ENCODE measurements at places on chromosomes 7 and 10.

DNA sequence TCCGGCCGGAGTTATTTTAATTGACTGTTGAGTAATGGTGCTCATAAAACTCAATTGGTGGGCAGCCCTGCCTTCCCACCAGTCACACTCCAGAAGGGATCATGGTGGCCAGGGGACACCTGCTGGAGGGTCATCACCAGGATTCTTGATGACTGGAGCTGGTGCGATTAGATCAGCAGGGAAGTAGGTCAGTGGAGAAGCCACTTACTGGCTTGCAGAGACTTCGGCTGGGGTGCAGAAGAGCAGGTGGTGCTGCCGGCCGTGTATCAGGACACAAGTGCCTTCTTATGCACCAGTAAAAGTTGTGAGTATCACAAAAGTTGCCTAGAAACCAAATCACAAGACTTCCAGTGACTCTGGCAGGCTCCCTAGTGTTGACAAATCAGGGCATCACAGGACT, 82.6 kb upstream of the CHCHD3 start:
- DNase-seq: no peak

DNA sequence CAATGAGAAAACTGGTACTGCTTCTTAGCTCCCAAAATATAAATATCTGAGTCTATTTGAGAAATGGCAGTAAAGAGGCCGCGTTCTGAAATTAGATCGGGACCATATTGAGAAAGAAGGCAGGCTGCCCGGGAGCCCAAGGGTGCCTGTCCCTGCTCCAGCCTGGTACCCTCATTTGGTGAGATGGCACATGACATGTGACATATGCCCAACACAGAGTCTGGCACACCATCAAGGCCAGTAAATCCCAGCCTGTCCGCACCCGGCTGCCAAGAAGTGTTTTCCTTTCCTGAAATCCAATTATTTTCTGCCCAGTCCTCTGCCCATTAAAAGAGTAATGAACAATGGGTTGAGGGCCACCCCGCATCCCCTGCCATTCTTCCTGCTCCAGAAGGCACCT, 66.4 kb downstream of the CDH23 start:
- DNase-seq: no peak

DNA sequence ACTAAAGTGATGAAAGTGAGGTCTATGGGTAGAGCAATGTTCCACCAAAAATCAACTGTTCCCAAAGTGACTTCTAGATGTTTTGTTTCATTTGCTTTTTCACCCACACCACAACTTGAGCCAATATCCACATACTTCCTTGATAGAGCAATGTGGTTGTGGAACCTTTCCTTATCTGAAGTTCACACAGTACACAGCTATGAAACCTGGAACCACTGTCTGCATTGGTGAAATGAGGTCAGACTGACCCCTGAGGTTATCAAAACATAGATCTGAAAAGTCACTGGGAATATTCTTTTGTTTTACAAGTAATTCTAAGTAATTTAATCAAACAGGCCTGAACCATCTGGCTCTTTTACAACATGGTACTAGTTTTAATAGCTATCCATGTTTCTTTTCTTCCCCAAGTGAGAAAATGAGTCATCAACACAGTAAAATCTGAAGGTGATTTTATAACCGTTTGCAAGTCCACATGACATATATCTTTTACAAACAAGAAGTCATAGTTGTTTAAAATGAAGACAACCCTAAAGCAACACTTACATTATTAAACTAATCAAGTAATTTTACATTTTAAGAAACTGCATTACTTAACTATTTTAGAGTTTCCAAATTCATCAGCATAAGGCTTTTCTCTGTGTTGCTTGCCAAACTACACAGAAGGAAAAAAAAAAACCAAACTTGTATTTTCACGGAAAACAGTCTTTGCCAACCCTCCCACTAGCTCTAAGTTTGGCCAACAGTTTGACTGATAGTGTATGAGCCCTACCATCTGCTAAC, 80.3 kb downstream of the LRRC17 start:
- DNase-seq: no peak

DNA sequence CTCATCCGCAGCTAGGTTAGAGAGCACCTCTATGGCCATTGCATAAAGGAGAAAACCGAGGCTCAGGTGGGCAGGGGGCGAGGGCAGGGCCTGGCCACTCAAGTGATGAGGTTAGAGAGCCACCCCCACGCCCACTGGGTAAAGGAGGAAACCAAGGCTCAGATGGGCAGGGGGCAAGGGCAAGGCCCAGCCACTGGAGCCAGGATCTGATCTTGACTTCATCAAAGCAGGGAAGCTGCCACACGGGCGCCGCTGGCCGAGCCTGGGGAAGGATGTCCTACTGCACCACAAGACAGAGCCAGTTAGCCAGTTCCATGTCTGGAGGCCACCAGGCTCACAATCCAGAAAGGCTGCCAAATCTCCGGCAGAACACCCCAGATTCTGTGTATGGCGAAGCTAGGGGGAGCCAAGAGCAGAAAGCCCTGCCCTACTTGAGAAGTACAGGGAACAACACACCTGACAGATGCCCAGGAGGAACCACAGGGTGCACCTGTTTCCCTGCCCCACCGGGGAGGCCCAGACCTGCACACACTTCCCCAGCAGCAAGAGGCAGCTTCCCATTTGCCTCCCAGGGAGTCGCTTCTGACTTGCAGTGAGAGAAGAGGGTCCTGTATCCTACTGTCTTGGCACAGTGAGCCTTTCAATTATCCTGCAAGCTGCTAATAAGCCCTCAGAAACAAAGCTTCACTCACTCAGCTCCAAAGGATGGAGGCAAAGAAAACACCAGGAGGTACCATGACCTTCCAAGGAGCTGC, 101.9 kb downstream of the TNS3 start:
- no peak for DNase-seq

- no peak for DNase-seq
Measured at GRCh38 chr7:157574120-157574825, 237.5 kb downstream of the DNAJB6 start.

DNA sequence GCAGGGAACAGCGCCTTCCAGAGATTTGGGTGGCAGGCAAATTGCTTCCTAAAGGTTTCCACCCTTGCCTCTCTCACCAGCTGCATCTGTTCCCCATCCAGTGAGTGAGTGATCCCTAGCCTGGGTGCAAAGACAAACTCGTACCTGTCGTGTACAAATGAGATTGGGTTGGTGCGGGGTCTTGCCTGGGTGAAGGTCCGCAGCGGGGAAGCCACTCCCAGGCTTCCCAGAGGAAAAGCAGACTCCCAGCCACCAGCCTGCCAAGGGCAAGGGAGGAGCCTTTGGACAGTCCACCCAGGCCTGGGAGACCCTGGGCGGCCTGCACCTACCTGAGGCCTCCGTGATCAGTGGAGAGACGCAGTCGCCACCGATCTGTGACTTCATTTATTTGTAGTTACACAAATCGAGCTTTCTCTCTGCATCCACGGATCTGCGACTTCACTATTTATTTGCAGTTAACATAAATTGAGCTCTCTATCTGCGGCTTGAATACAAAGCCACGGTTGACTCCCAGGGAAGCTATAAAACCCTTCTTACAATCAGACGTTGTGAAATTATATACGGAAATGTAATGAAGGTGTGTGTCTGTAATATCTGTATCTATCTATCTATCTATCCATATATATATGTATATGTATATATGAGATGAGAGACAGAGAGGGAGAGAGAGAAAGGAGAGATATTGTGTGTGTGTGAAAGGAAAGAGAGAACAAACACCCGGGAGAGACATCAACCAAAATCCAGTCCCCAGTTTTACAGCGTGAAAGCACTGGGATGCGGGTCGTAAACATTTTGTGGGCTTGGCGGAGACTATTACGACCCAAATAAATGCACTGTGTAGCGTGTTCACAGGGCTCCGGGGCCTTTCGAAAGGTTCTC, 3.0 kb upstream of the HOXA7 start:
- peak; percentile 31 for DNase-seq

- no peak for DNase-seq
Measured at GRCh38 chr7:117061751-117062150, 108.5 kb downstream of the ST7 start.

- DNase-seq: no peak
Measured at GRCh38 chr10:125984865-125985495, 88.6 kb downstream of the FANK1 start.

GRCh38 chr7:86785641-86786040, 141.9 kb downstream of the GRM3 start:
- no peak for DNase-seq

DNA sequence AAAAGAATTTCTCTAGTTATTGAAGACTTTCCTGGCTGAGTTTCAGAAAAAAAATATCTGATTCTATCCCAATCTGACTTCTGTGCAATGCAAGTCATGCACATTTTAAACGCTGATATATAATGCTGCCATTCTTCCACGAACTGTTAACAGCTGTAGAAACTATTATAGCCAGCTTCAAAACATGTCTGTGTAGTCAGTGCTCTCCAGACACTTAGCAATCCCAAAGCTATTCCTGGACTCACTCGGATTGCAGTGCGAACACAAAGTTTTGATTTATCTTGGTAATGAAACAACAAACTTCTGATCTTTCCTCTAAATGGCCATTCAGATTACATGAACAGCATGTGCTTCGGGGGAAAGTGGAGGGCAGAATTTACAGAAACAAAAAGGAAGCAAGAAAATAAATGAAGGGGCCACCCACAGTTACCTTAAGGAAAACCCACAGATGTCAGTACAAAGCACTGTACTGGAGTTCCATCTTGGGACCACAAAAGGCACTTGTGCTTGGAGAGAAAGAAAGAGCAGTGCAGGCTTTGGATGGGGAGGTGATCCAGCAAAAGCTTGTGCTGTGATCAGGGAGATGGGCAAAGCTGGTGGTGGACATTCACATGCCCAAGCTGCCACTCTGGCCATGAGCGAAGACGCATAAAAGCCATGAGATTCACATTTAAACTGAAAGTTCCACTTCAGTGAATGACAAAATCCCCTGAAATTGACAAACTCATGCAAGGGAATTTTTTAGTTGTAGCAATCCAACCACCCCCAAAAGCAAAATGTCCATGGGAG, 32.1 kb upstream of the ADO start:
- DNase-seq: no peak

DNA sequence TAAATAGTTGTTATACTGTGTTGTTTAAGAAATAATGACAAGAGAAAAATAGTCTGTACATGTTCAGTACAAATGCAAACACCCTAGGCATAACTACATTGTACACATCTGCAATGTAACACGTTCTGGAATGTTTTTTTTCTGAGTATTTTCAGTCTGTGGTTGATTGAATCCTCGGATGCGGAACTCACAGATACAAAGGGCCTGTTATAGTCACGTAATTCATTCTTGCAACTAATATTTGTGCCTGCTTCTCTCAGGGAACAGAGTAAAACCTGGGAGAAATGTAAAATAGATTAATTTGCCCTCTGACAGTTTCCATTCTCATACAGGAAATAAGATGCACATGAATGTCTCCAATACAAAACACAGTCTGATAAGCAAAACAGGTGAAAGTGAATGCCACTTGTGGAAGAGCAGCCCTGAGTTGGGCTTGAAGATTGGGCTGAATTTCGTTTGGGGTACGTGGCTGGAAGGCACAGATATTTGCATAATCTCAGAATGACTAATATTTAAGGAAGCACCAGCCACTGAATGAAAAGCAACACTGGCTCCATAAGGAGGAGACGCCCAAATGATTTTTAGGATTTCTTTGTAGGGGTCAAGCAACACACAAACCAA, 19.1 kb downstream of the DENND2A start:
- DNase-seq: no peak

- no peak for DNase-seq
Measured at GRCh38 chr10:130393342-130393741, 257.2 kb downstream of the GLRX3 start.

GRCh38 chr7:144725070-144725469, 110.8 kb downstream of the TPK1 start:
- DNase-seq: no peak

GRCh38 chr7:30923774-30924413, 12.2 kb downstream of the AQP1 start:
- peak; percentile 22 for DNase-seq

DNA sequence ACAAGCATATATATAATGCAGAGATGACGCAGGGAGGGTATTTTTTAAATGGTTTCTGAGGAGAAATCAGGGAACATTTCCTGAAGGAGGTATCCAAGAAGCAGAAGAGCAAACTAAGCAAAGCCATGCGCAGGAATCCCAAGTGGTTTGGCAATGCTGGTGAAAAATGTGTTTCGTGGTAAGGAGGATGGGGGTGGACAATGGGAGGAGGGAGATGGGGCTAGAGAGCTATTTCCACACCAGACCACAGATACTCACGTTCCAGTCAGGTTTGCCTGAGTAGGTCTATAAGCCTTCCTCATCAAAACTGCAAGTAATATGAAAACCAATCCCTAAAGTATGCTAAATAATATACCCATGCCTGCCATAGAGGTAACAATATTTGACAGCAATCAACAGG, 223.7 kb upstream of the MKLN1 start:
- DNase-seq: no peak

- no peak for DNase-seq
Measured at GRCh38 chr10:100907773-100908363, 4.9 kb upstream of the SLF2 start.

- DNase-seq: no peak
Measured at GRCh38 chr7:37395618-37396259, 52.9 kb downstream of the ELMO1 start.

DNA sequence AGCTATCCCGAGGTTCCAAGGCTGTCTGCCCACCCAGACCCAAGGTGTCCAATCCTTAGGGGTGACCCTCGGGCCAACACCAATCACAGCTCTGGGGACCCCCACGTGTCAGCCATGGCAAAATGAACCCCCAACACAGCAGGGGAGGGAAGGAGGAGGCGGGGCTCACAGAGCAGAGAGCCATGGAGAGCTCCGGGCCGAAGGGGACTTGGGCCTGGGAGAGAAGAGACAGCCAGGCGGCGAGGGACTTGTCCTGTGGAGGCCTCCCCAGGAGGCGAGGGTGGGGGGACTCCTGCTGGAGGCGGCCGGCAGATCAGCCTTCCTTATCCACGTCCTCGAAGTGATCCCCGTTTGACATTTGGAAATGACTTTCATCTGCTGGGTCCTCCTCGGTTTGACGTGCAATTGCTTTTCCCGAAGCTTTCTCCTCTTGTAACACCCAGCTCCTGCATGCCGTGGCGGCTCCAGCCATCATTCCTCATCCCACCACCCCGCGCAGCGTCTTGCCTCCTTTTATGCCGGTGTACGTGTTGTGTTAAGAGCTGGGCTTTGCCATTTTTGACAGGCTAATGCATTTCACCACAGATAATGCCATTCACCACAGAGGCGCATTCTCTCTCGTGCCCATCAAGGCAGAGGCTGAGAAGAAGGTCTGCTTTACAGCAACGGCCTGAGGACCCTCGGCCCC, 337.4 kb downstream of the DNAJB6 start:
- no peak for DNase-seq

DNA sequence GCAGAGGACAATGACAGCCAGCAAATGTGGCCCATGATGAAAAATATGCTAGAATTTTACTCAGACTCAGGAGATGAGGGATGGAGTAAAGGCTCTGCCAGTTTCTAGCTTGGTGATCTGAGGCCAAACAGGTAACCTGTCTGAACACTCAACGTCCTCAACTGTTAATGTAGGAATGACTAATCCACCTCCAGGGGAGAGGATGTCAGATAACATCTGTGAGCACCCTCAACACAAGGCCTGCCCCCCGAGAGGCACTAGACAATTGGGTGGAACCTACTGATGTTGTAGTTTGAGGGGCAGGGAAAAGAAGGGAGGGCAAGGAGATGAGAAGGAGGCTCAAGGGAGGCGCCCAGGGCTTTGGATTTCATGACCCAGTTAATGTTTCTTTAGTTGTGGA, 445.1 kb downstream of the PLXNA4 start:
- no peak for DNase-seq

- DNase-seq: no peak
Measured at GRCh38 chr10:3639546-3639945, 145.5 kb downstream of the KLF6 start.

GRCh38 chr10:31157123-31158010, 125.7 kb upstream of the ZNF438 start:
- DNase-seq: no peak

- no peak for DNase-seq
Measured at GRCh38 chr10:43176271-43176670, 38.0 kb downstream of the CSGALNACT2 start.
